Temporal lobe (tissue), 4 donors: ENCODE measurements at places on chromosomes 1 and 21. TPM values are rescaled to one million over a fixed set of nuclear protein-coding genes. Genes with fewer than 3 reads are reported as not detected.

The PTAFR gene
- total RNA-seq = 0.74 TPM

The RPE65 gene
- under 0.01 TPM for total RNA-seq

The CCDC185 gene
- total RNA-seq = under 0.01 TPM

The LCE2B gene
- not detected for total RNA-seq

The ACOT11 gene
- total RNA-seq = 1.2 TPM

The DRAM2 gene
- 38.1 TPM for total RNA-seq

The CCDC30 gene
- total RNA-seq = 12.0 TPM

The UCHL5 gene
- total RNA-seq = 43.5 TPM

The MX2 gene
- 0.98 TPM for total RNA-seq

The FAM131C gene
- total RNA-seq = 2.7 TPM

The RGSL1 gene
- not detected for total RNA-seq

The RPRD2 gene
- total RNA-seq = 20.7 TPM

The TTC39A gene
- total RNA-seq = 0.49 TPM

The CATSPERE gene
- 1.2 TPM for total RNA-seq

The GRIK1 gene
- total RNA-seq = 4.9 TPM

The MSH4 gene
- total RNA-seq = 0.98 TPM

The PDPN gene
- total RNA-seq = 7.4 TPM

The GUCA2A gene
- total RNA-seq = not detected

The TIE1 gene
- 9.6 TPM for total RNA-seq

The CSF3R gene
- total RNA-seq = 2.0 TPM

The OR2T2 gene
- total RNA-seq = not detected

The OR10K2 gene
- total RNA-seq = not detected

The CFHR5 gene
- not detected for total RNA-seq

The CFAP57 gene
- 0.74 TPM for total RNA-seq

The C8A gene
- total RNA-seq = not detected

The SPOCD1 gene
- total RNA-seq = not detected

The NBPF19 gene
- total RNA-seq = 8.1 TPM
